Stimulated activated CD8-positive, alpha-beta memory T cell treated with anti-CD3 and anti-CD28 coated beads, Interleukin-7, amount 100 ng/mL, for 1 hour (primary cell): ENCODE measurements at places on chromosomes 5 and 9.

DNA sequence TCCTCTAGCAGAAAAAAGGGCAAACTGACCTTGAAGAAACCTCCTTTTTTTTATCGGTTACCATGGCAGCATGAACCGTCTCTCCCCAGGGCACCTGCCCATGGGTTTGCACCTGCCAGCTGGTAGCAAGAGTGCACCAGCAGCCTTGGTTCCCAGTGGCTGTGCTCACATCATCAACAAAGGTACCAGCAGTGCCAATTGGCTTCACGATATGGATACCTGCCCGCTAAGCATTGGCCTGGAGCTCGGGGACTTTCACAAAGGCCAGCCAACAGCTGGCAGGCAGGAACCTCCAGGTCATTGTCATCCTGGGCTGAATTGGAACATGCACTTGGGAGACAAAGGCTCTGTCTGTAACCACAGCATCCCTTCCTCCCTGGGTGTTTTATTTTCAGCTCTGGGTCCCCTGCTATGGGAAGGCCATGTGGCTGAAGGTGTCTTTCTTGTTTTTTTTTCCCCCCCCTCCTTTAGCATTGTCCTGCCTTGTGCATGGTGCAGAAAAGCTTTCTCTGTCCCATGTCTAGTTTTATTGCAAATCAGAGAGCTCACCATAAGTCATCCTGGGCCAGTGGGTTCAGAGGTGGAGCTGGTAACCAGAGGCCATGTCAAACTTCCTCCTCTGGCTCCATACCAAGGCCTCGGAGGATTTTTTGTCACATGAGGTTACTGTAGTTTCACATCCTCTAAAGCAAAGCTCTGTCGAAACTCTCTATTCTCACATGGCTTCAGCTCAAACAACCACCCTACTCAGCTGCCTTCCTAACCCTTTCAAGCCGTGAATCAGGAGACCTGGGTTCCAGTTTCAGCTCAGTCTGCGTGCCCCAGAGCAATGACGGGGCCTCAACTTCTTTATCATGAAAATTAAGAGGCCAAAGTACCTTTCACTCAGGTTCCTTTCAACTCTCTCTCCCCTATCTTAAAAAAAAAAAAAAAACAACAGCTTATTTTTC lies 145.5 kb upstream of the MAP3K1 start:
- DNase-seq, result no peak

GRCh38 chr9:107177243-107177839 lies 105.7 kb upstream of the RAD23B start:
- DNase-seq, result no peak

- no peak for DNase-seq
Observed at GRCh38 chr5:179273073-179273435, 72.2 kb downstream of the ADAMTS2 start.

- no peak for DNase-seq
Observed at GRCh38 chr9:122325124-122325523, 45.7 kb upstream of the PTGS1 start.

- no peak for DNase-seq
Observed at GRCh38 chr5:17154211-17154996, 63.0 kb upstream of the BASP1 start.
